ENCODE measurements at places on chromosomes 4 and X. TPM values are rescaled to one million over a fixed set of nuclear protein-coding genes. Genes with fewer than 3 reads are reported as not detected.
A peak's percentile ranks its signal among the peaks of the same experiment; 100 is the strongest.

RXFP1 gene
- not detected for total RNA-seq

SAT1 gene
- 448 TPM for total RNA-seq

SLC4A4 gene
- total RNA-seq: 0.47 TPM

DNA sequence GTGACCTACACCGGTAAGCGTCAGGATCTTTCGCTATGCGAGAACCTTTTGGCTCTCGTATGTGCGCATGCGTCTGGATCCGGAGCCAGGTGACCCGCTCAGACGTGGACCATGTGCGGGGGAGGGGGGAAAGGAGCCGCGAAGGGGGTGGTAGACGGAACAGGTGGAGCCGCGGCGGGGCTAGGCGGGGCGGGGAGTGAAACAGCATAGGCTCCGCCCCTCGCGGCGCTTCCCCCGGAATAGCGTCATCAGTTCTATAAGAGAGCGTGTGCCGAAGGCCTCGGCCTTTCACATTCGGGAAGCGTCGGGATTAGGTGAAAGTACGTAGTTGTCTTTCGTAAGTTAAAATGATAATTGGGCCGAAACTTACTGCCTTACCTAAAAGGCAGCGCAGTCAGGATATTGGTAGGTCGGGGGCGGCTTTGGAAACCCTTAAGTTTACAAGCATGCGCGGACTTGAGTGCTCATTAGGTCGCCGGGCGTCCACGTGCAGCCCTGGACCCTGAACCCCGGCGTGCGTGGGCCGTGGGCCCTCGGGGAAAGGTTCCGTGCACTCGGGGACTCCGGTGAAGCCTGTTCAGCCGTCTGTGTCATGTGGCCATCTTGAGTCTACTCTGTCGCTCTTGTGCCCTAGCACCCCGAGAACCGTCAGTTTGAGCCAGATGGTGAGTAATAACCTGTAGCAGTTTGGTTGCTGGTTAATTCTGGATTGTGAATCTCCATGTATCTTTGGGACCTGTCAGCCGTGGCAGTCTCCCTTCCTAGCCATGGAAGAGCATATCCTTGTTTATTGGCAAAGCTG, 74.1 kb downstream of the PRSS12 start:
- DNase-seq: peak; percentile 92

CNKSR2 gene
- 2.0 TPM for total RNA-seq
